ENCODE measurements at places on chromosomes 13 and 19.

DNA sequence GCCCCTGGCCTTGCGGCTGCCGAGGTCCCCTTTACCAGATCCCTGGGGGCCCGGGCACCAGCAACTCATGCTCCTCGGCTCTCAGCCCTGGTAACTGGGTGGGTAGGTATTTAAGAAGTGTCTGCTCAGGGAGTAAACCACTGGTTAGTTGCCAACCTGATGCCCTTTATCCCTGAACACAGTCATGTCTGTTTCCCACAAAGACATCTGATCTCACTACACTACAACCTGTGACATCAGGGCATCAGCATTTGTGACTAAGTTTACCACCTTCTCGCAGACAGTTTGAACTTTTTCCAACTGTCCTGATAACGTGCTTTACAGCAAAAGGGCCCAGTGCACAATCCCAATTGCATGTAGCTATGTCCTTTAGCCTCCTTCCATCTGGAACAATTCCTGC, 22.0 kb downstream of the GGACT start:
- DNase-seq: no peak

DNA sequence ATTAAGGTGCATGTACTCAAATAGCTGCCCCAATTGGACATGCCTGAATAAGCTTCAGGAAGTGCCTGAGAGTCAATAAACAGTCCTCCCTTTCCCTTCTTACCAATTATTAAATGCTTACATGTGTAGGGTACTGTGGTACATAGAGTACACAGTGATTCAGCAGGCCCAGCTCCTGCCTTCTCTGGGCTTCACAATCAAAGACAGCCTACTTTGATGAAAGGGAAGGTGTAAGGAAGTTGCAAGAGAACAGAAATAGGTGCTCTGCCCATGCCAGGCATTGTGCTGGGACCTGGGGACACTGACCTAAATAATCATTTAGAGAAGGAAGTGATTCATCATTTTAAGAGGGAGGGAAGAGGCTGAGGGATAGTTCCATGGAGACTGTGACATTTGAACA, 17.2 kb downstream of the FRY start:
- no peak for DNase-seq

- no peak for DNase-seq
Measured at GRCh38 chr19:2722541-2723344, 1.6 kb upstream of the DIRAS1 start.

DNA sequence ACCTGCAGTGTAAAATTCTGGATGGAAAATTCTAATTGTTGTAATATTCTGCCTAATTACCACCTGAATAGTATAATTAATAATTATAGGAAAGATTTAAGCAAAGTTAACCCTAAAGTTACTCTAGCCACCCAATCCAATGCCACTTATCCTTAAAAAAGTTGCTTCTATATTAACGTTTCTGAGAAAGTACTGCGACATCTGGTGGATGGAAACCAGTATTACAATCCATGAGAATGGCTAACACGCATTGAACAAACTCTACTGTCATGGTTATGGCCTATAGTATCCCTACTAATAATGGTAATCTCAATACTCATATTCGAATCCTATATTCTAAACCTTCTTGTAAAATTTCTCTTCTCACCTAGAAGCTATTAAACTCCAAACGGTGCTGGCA, 1551.8 kb downstream of the SLITRK1 start:
- no peak for DNase-seq

GRCh38 chr19:14654786-14655560, 19.7 kb downstream of the ADGRE3 start:
- DNase-seq: no peak

- peak; percentile 39 for DNase-seq
Measured at GRCh38 chr13:44273991-44274770, 99.4 kb upstream of the SERP2 start.

DNA sequence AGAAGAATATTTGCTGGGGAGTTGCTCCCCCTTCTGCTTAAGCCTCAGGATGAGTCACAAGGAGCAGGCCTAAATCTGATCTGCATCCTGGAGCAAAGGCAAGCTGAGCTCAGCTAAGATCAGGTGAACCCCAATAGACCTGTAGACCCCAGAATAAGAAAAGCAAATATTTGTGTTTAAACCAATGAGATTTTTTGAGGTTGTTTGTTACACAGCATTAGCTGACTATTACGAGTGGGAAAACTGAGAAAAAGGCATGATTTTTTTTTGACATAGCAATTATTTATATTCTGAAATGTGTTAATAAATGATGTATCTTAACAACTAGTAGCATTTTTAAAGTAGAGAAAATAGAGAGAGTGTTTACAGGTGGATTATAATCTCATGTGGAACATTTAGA, 45.1 kb downstream of the ADGRE3 start:
- DNase-seq: no peak

DNA sequence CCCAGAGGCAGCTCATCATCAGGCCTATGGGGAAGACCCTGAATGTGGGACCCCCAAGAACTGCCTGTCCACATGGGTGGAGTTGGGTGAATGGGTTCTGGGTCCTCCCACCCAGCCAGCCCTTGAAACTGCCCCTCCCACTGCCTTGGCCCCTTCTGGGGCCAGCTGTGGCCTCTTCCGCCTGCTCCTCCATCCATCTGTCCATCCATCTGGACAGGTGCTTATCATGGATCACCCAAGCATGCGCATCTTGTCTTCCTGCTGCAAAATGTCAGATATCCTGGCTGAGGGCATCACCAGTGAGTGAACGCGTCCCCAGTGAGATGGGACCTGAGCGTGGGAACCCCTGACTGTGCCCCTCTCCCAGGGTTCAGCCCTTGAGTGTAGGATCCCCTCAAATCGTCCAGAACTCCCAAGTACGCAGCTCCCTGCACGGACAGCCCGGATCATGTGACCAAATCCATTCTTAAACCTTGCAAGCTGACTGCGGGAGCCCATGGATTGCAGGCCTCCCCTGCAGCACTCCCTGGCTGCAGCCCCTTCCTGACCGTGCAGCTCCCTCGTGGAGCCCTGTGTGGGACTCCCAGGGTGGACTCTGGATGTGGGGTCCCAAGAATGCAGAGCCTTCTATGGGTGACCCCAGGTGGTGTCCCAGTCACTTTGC, 2.0 kb downstream of the STXBP2 start:
- DNase-seq: no peak

GRCh38 chr13:51999921-52000320, 11.3 kb downstream of the ATP7B start:
- DNase-seq: no peak

- DNase-seq: peak; percentile 16
Measured at GRCh38 chr19:41646589-41647204, 19.8 kb upstream of the CEACAM4 start.

GRCh38 chr19:34365463-34366401, 736 bp downstream of the GPI start:
- no peak for DNase-seq

- DNase-seq: no peak
Measured at GRCh38 chr13:109159650-109160309, 530.4 kb downstream of the MYO16 start.

DNA sequence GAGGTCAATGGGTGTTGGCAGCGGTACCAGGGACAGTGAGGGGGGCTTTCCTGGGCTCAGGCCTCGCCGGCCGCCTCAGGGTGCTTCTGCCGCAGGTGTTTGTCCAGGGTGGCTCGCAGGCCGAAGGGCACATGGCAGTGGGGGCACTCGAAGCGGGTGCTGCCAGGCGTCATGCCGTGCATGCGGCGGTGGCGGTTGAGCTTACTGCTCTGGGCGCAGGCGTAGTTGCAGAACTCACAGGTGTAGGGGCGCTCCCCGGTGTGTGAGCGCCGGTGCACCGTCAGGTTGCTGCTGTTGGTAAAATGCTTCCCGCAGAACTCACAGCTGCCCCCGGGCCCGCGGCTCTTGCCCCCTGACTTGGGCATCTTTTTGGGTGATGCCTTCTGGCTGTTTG, 4.7 kb downstream of the ZNF296 start:
- DNase-seq: no peak

DNA sequence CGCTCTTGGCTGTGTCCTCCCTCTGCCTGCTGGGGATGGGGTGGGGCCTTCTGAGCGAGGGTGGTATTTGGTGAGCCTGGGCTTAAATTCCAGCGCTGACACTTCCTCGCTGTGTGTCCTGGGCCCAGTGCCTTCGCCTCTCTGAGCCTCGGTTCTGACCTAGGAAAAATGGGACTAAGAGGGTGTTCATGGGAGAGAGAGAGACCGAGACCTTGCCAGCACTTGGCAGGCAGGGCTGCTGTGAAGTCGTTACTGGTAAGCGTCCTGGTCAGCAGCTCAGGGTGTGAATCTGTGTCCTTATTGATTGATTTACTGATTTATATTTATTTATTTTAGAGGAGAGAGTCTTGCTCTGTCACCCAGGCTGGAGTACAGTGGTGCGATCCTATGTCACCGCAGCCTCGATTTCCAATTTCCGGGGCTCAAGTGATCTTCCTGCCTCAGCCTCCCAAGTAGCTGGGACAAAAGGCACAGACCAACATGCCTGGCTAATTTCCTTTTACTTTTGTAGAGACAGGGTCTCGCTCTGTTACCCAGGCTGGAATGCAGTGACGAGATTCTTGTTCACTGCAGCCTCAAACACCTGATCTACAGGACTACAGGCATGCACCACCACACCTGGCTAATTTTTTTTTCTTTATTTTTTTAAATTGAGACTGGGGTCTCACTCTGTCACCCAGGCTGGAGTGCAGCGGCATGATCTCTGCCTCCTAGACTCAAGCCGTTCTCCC, 2.4 kb downstream of the PKN1 start:
- DNase-seq: no peak

DNA sequence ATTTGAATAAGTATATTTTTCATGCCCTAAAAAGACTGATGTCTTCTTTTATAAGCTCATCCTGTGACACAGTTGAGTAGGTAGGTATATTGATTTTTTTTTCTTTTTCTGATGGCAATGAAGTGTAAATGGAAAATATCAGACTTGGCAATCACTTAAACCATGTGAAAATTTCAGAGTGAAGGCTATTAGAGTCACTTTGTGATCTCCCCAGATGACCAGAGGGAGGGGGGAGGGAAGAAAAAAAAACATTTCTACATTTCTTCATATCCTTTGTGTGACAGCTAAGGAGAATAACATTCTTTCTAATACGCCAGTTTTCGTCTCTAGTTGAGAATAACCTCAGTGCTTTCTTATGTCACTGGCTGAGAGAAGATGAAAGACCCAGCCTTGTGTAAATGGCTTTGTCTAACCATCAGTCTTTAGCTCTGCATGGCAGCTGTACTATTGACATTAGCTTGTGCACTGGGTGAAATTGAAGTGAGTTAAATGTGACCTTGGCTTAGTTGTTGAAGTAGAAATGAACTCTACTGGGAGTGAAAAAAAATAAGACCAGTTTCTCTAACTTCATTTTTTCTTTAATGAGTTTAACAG, 332.1 kb upstream of the DACH1 start:
- no peak for DNase-seq

DNA sequence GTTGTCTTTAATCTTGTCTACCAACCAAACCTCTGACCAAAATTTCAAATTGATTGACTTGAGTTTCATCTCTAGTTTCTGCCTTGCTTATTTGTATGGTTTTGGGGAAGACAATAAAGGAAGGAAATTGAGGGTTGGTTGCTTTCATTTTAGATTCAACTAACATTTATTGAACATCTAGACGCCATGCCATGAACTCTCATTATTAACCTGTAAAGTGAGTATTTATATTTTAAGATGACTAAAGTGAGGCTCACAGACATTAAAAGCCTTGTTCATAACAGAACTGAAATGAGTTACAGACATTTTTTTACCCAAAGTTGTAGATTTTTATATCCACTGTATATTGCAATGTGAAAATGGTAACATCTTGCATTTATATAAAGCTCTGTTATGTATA, 239.3 kb downstream of the LMO7 start:
- no peak for DNase-seq

DNA sequence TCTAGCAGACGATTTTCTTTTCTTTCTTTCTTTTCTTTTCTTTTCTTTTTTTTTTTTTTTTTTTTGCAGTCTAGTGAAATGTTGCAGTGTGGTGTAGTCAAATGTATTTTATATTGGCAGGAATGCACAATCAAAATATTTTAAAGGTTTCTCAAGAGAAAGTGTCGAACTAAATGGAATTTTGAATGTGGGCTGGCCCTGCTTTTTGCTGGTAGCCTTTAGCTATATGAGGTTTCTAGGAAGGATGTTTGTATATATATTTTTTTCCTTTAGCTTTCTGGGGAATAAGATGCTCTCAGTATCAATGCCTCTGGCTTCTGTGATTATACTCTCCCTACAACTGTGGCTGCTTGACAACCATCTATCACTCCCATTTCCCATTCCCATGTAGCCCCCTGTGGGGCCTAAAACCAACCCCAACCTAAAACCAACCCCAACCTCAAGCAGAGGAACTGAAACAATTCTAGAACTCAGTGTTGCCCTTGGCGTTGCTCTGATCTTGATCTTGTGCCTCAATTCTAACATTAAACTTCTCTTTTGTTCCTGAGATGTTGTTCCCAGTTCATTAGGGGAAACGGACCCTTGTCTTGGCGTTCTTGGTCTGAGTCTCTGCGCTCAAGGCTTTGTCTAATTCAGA, 27.1 kb downstream of the CYSLTR2 start:
- DNase-seq: no peak

DNA sequence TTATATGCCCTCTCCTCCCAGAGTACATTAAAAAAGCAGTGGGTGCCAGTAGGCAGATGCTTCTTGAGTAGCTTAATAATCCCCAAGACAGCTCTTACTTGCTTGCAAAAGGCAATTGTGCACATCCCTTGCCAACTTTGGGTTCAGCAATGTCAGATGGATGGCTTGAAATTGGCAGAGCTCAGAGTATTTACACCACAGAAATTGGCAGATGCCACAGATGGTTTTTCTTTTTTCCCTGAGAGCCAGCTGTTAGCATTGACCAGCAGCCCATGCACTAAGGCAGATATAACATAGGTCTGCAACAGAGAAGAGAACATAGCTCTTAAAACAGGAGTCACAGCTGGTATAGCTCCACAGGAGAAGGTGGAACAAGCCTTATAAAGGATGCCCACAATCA, 18.4 kb upstream of the RNASEH2B start:
- no peak for DNase-seq

- no peak for DNase-seq
Measured at GRCh38 chr19:49592486-49593232, 1.7 kb downstream of the PRR12 start.

DNA sequence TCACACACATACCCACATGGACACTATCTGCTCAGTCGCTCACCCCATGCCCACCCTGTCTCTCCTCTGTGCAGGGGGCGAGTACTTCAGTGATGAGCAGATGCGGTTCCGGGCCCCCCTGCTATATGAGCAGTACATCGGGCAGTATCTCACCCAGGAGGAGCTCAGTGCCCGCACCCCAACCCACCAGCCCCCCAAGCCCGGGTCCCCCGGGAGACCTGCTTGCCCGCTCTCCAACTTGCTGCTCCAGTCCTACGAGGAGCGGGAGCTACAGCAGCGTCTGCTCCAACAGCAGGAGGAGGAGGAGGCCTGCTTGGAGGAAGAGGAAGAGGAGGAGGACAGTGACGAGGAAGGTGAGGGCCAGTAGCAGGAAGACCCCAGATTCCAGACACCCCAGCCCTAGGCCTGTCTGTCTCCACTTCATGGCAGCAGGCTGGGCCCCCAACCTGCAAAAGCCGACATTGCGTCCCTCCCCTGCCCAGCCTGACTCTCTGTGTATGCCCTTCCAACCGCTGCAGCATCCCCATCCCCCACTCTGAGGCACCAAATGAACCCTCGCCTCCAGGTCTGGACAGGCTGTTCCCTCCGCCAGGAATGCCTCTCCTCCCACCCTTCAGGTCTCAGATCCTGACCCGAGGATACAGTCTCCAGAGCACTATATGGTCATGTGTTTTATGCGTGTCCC, 9.7 kb downstream of the CCDC97 start:
- no peak for DNase-seq

- DNase-seq: no peak
Measured at GRCh38 chr13:39516096-39516495, 86.9 kb downstream of the LHFPL6 start.
